ENCODE measurements at places on chromosomes 12 and 14.

DNA sequence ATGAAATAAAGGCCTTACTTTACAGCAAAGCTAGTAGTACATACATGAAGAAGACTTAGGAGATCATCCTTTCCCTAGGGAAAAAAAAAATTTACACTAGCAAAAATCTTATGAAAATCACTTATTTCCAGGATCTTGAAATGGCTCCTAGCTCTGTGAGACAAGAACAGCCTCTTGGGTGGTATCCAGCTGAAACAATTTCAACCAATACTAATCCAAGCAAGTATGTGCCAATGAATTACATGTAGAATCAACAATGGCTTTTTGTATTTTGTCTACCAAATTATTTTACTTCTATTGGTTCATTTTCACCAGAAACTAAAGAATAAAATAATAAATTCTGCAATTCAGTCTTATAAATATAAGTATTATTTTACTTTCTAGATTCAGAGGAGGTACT lies 2.7 kb upstream of the SLCO1A2 start:
- H3K4me1 ChIP-seq = peaks cover 5% of the 10 kb centered on the region
- H3K36me3 ChIP-seq = no peaks in the 10 kb centered on the region
- no peaks in the 10 kb centered on the region for H3K27me3 ChIP-seq
- DNase-seq = no peak

DNA sequence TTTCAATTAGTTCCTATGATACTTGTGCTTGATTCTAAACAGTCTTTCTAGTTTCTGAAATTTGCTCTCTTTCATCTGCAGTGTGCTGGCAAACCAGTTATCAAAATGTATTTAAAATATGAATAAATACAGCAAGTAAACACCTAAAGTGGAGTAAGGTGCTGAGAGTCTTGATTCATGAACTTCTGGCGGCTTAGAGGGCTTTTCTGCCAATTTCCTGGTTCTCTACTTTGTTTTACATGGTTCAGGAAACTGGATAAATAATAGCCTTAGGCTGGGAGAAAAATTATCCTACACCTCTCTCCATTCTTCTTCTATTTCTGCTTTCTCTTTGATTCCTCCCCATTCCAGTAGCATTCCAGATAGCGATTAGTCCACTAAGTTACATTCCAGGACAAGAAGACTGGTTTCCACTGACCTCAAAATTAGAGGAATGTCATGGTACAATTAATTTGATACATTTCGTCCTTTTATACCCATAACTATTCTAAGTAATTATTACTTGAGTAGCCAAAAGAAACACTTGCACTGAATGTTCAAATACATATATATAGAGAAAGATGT lies 14.9 kb downstream of the ATP2B1 start:
- H3K4me1 ChIP-seq = peaks cover 20% of the 10 kb centered on the region
- H3K4me3 ChIP-seq = no peak overlapping the region
- H3K36me3 ChIP-seq = no peaks in the 10 kb centered on the region

- no peaks in the 10 kb centered on the region for H3K4me1 ChIP-seq
- DNase-seq = no peak
- H3K4me3 ChIP-seq = no peak overlapping the region
- H3K27me3 ChIP-seq = no peaks in the 10 kb centered on the region
- peaks cover 71% of the 10 kb centered on the region for H3K36me3 ChIP-seq
These were observed 11.5 kb downstream of the SLC38A2 start for GRCh38 chr12:46360908-46361666.

DNA sequence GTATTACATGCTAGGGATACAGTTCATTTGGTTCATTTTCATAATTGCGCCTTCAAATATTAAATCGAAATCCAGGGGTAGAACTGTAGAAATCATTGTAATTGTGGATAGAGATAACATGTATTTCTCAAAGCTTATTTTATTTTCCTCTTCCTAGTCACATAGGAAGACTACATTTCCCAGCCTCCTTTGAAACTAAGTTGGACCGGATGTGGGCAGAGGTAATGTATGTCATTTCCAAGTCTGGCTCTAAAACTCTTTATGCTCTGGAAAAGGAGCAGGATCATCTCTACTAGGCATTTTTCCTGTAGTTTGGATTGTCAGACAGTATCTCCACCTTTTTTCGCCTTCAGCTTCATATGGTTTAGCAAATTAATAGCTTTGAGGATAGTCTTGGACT lies 70.1 kb upstream of the CRY1 start:
- no peak overlapping the region for H3K4me3 ChIP-seq
- H3K36me3 ChIP-seq = no peaks in the 10 kb centered on the region
- peaks cover 35% of the 10 kb centered on the region for H3K27me3 ChIP-seq
- H3K27ac ChIP-seq = no peak overlapping the region
- no peaks in the 10 kb centered on the region for H3K4me1 ChIP-seq

DNA sequence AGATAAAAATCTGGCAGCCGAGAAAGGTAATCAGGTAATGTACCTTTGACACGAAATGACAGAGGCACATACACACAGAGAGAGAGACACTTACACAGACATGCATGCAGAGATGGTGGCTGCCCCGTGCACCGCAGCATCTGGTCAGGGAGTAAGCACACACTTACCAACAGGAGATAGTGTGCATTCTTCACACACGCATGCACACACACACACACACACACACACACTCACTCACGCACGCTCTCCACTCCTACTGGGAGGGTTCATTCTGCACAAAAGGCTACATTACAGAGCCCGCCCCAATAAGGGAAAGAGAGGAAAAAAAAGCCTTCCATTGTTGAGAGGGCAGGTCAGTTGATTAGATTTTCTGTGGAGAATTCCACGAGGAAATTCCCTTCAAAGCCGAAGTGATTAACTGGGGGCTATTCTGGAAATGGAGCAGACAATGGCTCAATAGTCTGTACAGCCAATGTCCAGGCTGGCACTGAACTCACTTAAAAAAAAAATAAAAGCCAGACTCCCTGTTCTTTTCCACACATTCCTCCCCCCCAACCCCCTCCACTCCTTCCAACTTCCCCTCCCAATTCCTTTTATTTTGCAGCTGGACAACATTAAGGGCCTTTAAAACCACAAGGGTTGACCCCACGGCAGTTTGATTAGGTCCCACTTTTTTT lies 1.4 kb upstream of the SOX5 start:
- H3K4me1 ChIP-seq = peaks cover 12% of the 10 kb centered on the region
- peaks cover 1% of the 10 kb centered on the region for H3K36me3 ChIP-seq
- no peak overlapping the region for H3K27ac ChIP-seq
- peak; percentile 47 for DNase-seq
- no peak overlapping the region for H3K4me3 ChIP-seq

- peaks cover 19% of the 10 kb centered on the region for H3K4me1 ChIP-seq
- DNase-seq = no peak
- H3K27me3 ChIP-seq = no peaks in the 10 kb centered on the region
- no peak overlapping the region for H3K27ac ChIP-seq
- H3K4me3 ChIP-seq = no peak overlapping the region
- no peaks in the 10 kb centered on the region for H3K36me3 ChIP-seq
These were observed 129.7 kb upstream of the TMPO start for GRCh38 chr12:98385641-98386040.

DNA sequence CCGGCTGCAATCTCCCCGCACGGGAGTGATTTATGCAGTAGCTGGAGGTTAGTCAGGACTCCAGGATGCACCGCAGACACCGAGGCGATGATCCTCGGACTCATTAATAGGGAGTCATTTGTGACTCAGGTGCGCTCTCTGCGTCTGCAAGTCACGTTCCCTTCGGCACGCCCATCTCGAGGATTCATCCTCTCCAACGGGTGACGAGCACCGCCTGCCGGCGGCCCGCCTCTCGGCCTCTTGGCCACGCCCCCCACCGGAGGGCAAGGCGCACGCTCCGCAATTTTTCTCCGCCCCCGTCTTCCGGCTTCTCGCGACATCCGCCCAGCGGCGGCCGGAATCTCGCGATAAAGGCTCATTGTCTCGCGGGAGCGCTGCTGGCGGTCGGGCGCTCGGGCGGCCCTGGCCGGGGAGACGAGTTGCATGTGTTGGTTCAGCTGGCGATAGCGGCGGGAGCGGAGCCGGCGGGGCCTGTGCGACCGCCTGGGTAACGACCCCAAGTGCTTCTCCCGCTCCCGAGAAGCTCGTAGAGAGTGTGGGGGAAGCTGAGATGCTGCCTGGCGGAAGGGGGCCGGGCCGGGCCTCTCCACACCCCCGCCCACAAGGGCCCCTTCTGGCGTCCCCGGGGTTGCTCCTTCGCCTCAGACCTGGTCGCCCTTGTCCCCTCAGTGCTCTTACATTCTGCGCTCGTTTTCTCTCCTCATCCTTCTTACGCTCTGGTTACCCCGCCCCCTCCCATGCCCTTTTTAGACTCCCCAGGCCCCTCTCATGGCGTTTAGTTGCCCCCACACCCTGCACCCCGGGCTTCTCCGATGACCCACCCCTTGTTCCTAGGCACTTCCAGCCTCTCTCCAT lies at the start of gene DENR:
Gene DENR, plus strand, starts transcription at position 361 of the 855 bp plus-strand sequence. CDS start 878 bp downstream, outside the sequence.
- peak within 1 kb of the TSS; percentile 94 for H3K4me3 ChIP-seq
- peaks cover 13% of the 10 kb centered on the region for H3K27me3 ChIP-seq
- H3K36me3 ChIP-seq = peaks cover 38% of the 10 kb centered on the region
- peak within 1 kb of the TSS; percentile 95 for H3K27ac ChIP-seq
- peak; percentile 99 for DNase-seq

GRCh38 chr14:99757331-99758070 lies 35.7 kb upstream of the EML1 start:
- H3K27me3 ChIP-seq = peaks cover 12% of the 10 kb centered on the region
- H3K36me3 ChIP-seq = no peaks in the 10 kb centered on the region
- no peak for DNase-seq
- peaks cover 49% of the 10 kb centered on the region for H3K4me1 ChIP-seq
- no peak overlapping the region for H3K4me3 ChIP-seq

- peaks cover 8% of the 10 kb centered on the region for H3K36me3 ChIP-seq
- peaks cover 8% of the 10 kb centered on the region for H3K27me3 ChIP-seq
- peaks cover 33% of the 10 kb centered on the region for H3K4me1 ChIP-seq
- H3K4me3 ChIP-seq = peak overlapping the region; percentile 43
- H3K27ac ChIP-seq = peak overlapping the region; percentile 39
These were observed 12.5 kb upstream of the FOXN3 start for GRCh38 chr14:89429199-89430181.

DNA sequence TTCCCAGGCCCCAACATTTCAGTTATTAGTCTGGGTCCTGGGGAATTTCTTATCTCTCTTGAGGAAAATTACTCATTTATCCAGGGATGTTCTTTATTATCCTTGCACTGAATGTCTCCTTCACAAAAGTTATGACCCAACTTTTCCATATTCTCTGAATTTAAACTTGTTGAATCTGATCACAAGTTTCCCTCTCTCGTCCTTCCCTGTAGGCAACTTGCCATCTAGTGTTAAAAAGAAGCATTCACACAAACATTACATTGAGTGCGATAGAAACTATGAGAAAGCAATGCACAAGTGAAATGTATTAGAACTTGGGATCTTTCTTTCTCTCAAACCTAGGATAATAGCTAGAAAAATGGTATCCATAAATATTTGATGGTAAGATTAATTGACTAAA lies 608.4 kb downstream of the FSCB start:
- no peak overlapping the region for H3K4me3 ChIP-seq
- no peak overlapping the region for H3K27ac ChIP-seq
- H3K4me1 ChIP-seq = peaks cover 6% of the 10 kb centered on the region
- H3K36me3 ChIP-seq = no peaks in the 10 kb centered on the region
- DNase-seq = no peak
- no peaks in the 10 kb centered on the region for H3K27me3 ChIP-seq

DNA sequence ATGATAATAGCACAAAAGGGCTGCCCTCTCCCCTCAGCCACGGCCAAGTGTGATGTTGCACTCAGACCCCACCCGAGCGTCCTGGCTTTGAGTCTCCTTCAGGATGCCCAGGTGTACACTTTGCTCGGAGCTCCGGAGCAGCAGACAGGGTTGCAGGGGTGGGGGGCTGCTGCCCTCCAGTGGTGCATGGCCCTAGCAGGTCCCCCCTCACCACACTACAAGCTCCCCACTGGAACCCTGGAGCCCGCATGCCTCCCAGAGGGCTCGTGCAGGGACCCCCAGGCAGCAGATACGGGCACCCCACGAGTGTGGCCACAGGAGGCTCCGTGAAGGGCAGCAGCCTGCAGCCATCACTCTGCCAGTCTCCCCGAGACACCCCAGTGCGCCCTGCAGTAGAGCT lies 69.9 kb upstream of the C14orf180 start:
- no peaks in the 10 kb centered on the region for H3K4me1 ChIP-seq
- H3K27me3 ChIP-seq = peaks cover 27% of the 10 kb centered on the region
- no peaks in the 10 kb centered on the region for H3K36me3 ChIP-seq

- no peak overlapping the region for H3K27ac ChIP-seq
- no peak for DNase-seq
- peaks cover 43% of the 10 kb centered on the region for H3K4me1 ChIP-seq
- peak overlapping the region; percentile 86 for H3K4me3 ChIP-seq
- H3K27me3 ChIP-seq = peaks cover under 1% of the 10 kb centered on the region
These were observed 899 bp downstream of the TPCN1 start for GRCh38 chr12:113221997-113222729.

GRCh38 chr12:32353540-32353939 lies 45.8 kb upstream of the FGD4 start:
- peaks cover 22% of the 10 kb centered on the region for H3K36me3 ChIP-seq
- no peaks in the 10 kb centered on the region for H3K27me3 ChIP-seq
- no peak overlapping the region for H3K27ac ChIP-seq
- DNase-seq = no peak
- H3K4me1 ChIP-seq = no peaks in the 10 kb centered on the region
- H3K4me3 ChIP-seq = no peak overlapping the region

DNA sequence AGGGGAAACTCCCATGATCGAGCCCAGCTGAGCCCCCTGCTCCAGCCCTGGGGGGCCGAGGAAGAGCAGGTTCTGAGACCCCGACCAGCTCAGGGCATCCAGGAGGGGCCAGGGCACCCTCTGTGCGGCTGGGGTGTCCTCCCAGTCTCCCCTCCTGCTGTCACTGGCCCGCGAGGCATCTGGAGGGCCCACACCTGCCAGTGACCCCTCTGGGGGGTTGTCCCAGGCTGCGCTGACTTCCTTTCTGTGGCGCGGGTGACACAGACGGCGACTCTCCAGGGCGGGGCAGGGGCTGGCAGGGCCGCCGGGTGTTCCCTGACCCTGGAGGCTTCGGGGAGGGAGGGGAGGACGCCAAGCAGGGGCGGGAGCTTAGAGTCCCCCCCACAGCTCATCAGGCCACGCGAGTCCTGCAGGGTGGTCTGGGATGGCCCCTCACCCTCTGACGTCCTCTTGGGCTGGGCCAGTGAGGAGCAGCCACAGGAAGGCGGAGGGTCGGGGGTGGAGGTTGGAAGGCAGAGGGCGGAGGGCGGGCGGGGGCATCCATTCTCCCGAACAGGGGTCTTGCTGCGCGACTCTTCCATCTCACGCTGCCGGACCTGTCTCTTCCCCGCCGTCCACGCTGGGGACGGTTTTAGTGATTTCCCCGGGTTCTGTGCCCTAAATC lies 38.6 kb upstream of the FBRSL1 start:
- H3K36me3 ChIP-seq = no peaks in the 10 kb centered on the region
- H3K4me3 ChIP-seq = no peak overlapping the region
- H3K27ac ChIP-seq = no peak overlapping the region

- peaks cover 13% of the 10 kb centered on the region for H3K27me3 ChIP-seq
- DNase-seq = no peak
- H3K4me1 ChIP-seq = peaks cover 78% of the 10 kb centered on the region
- H3K4me3 ChIP-seq = no peak overlapping the region
These were observed 11.7 kb upstream of the CACNA2D4 start for GRCh38 chr12:1929985-1930802.

- no peak for DNase-seq
- no peaks in the 10 kb centered on the region for H3K36me3 ChIP-seq
- H3K27ac ChIP-seq = no peak overlapping the region
- H3K4me3 ChIP-seq = no peak overlapping the region
- no peaks in the 10 kb centered on the region for H3K4me1 ChIP-seq
- no peaks in the 10 kb centered on the region for H3K27me3 ChIP-seq
These were observed 286.2 kb downstream of the PPFIA2 start for GRCh38 chr12:81472934-81473333.
